ENCODE measurements at places on chromosomes 16 and 17.
A peak's percentile ranks its signal among the peaks of the same experiment; 100 is the strongest.

GRCh38 chr16:70701036-70701435 is 15.2 kb upstream of the MTSS2 start:
- no peak for DNase-seq

- no peak for DNase-seq
Measured at GRCh38 chr16:68737046-68737729, at the start of gene CDH1. TSS of gene CDH1 (plus strand) at chr16:68737292. CDS start at chr16:68737416, 124 bp downstream.

- no peak for DNase-seq
Measured at GRCh38 chr17:19533718-19534561, at the start of gene SLC47A1. TSS of gene SLC47A1 (plus strand) at chr17:19533854. CDS start at chr17:19533940, 86 bp downstream.

GRCh38 chr17:77531002-77531401 is 390.2 kb downstream of the SEC14L1 start:
- DNase-seq, result no peak

DNA sequence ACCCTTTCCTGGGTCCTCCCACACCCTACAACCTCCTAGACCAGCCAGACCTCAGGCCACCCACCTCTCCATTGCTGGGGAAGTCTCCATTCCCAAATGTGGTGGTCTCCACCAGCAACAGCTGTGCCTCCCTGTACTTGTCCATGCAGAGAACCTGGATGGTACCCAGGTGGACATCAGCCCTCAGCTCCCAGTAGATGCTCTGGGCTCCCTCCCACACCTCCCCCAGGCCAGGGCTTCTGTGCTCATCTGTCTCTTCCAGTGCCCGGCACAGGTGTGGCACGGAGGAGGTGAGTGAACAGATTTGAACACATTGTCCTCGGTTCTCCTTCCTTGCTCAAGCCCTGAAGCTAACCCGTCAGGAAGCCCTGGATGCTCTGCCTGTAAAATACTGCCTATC is 34.6 kb downstream of the LGALS9 start:
- DNase-seq, result no peak

DNA sequence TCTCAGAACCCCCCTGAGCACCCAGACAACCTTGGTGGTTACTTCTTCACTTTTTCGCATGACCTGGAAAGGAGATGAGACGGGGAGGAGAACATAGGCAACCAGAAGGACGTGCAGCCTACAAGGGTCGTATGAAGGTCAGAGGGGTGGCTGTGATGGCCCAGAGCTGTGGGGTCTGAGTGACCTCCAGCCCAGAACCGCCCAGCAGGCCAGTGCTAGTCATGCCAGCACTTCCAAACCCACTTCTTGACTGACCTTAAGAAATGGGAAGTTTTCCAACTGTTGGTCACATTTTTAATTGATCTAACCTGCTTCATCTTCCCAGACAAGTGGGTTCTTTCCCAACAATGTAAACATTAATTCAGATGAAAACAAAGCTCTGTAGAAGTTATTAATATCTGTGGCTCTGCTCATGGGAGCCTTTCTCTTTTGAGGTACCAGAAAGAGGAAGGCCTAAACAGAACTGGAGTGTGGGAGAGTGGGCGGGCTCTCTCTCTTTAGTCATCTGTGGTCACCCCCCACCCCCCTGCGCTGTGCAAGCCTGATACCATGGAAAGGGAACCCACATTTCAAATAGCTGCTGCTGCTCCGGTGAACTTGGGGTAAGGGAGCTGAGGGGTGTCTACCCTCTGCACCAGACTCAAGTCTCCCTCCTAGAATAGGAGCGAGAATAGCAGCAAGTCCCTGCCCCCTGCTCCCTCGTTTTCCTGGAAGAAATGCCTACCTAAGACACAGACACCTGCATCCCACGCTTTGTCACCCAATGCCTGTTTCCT is 101.6 kb downstream of the RAB11FIP4 start:
- peak; percentile 81 for DNase-seq

- no peak for DNase-seq
Measured at GRCh38 chr16:11108466-11108805, 147.6 kb downstream of the SOCS1 start.

- DNase-seq, result peak; percentile 87
Measured at GRCh38 chr17:34998205-34998604, 17.9 kb downstream of the LIG3 start.

DNA sequence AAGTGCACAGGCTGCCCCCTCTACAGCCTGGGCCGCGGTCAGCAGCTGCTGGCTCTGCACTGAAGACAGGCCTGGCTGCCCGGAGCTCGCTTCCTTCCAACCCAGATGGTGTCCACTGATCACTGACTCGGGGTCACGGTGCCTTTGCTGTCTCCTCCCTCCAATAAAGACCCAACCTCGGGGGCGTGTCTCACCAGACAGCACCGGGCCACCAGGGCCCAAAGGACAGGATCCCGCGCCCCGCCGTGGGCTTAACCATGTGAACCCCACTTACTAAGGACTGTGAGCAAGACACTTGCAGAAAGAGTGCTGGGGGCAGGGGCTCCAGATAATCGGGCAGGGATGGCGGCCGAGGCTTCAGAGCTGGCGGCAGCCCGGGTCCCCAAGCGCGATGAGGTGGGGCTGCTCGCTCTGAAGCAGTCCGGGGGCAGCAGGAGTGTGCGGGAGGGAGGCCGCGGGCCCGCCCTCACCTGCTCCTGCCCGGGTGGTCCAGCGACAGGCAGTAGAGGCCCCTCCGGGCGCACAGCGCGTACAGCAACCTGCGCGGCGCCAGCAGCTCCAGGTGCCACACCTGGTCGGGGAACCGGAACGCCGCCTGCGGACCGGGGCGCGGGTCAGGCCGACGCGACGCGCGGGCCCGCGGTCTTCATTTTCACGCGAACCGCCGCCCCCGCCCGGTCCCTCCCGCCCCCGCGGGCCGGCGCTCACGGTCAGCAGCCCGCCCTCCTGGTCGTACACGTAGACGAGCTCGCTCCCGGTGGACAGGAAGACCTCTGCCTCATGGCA is 502 bp downstream of the FAAP100 start:
- no peak for DNase-seq

- no peak for DNase-seq
Measured at GRCh38 chr16:85046472-85046916, 18.9 kb downstream of the KIAA0513 start.

- peak; percentile 87 for DNase-seq
Measured at GRCh38 chr16:9061358-9061813, 30.1 kb upstream of the HAPSTR1 start.

GRCh38 chr16:21994856-21995465 is 6.0 kb downstream of the PDZD9 start:
- DNase-seq, result peak; percentile 25

DNA sequence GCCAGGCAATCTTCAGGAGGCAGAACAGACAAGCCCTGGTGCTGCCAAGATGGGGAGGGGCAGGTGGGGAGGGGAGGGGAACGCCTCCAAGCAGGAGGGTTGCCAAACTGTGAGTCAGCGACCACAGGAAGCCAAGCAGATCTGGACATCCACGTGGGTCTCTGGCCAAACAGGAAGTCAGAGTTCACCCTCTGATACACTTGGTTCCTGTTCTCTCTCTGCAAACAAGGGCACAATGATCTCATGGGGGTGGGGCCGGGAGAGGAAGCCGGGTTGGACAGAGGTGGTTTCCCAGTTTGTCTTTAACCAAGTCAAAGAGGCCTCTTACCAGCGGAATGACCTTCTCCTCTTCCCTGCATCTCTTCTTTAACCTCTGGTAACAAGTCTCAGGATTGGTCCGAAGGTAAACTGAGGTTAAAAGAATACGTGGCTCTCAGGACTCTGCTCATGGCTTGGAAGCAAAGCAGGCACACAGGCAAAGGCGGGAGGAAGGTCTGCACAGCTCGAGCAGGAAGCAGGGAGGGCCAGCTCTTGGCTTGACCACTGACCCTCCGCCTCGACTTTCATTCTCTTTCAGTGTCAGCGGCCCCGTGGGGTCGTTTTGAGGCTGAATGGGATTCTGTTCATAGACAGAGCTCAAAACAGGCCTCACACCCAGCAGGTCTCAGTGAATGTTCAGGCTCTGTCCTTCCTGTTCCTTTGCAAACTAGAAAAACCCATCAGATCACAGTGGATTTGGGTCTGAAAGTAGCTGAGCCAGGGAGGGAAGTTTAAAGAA is 32.9 kb downstream of the TK2 start:
- DNase-seq, result peak; percentile 97

DNA sequence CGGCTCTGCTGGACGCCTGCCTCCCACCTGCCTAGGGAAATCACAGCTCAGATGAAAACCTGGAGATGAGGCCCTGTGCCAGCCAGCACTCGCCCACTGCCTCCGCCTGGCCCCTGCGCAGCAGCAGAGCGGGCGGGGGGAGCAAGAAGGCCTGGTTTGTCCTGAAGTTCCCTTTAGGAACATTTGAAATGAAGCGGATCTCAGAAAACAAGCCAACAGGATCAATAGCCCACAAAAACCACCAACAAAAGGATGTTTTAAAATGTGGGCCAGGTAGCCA is 48.0 kb downstream of the RBFOX3 start:
- no peak for DNase-seq

GRCh38 chr16:12202486-12202885 is 226.0 kb downstream of the SNX29 start:
- no peak for DNase-seq

DNA sequence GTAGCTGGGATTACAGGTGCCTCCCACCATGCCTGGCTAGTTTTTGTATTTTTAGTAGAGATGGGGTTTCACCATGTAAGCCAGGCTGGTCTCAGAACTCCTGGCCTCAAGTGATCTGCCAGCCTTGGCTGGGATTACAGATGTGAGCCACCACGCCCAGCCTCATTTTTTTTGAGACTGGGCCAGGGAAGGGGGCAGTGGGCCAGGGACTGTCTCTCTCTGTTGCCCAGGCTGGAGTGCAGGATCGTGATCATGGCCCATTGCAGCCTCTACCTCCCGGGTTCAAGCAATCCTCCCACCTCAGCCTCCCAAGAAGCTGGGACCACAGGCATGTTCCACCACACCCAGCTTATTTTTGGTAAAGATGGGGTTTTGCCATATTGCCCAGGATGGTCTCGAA is 16.0 kb downstream of the RSL1D1 start:
- no peak for DNase-seq

DNA sequence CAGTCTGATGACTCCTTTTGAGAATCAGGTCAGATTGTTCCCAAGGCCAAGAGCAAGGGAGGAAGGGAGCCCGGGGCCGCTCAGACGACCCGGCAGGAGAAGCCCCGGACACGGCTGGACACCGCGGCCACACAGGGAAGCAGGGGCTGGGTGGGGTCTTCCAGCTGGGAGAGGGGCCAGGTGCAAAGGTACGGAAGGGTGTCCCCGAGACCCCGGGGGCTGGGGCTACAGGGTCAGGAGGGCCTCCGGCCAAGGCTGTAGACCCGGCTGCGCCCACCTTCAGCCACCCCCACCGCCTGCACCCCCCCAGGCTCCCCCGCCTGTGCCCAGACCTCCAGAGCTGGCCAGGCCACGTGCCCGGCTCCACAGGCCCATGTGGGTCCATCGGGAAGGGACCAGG is 21.9 kb upstream of the C1QTNF8 start:
- no peak for DNase-seq

DNA sequence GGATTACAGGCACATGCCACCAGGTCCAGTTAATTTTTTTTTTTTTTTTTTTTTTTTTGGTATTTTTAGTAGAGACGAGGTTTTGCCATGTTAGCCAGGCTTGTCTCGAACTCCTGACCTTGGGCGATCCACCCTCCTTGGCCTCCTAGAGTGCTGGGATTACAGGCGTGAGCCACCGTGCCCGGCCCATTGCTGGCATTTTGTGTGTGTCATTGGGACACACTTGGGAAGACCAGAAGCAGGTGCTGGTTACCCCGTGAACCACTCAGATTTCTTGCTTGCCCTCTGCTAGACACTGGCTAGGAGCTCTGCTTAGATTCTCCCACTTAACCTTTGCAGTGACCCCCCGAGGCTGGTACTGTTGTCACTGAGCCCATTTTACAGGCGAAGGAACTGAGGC is 229.3 kb downstream of the IRF8 start:
- no peak for DNase-seq

- DNase-seq, result peak; percentile 39
Measured at GRCh38 chr16:75624921-75625334, 1.8 kb upstream of the ADAT1 start.

GRCh38 chr17:46949291-46950174 is 26.6 kb downstream of the GOSR2 start:
- DNase-seq, result no peak

GRCh38 chr16:12456355-12456754 is 347.3 kb downstream of the CPPED1 start:
- no peak for DNase-seq

- DNase-seq, result peak; percentile 78
Measured at GRCh38 chr17:45098869-45099616, 33.3 kb downstream of the PLCD3 start.

DNA sequence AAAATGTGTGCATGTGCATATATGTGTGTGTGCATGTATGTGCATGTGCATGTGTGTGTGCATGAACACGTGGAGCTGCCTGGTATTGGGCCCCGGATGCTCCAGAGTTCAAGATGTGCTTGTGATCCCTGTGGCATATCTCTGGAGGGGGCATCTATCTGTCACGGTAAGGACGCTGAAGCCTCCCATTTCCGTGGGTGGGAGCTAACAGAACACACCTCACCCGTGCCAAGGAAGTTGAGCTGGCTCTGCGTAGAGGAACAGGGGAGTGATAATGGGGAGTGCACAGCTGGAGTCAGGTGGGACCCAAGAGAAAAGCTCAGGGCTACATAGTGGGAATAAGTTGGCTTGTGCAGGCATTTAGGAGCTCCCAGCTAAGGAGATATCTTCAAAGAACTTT is 12.7 kb downstream of the ELMO3 start:
- no peak for DNase-seq

DNA sequence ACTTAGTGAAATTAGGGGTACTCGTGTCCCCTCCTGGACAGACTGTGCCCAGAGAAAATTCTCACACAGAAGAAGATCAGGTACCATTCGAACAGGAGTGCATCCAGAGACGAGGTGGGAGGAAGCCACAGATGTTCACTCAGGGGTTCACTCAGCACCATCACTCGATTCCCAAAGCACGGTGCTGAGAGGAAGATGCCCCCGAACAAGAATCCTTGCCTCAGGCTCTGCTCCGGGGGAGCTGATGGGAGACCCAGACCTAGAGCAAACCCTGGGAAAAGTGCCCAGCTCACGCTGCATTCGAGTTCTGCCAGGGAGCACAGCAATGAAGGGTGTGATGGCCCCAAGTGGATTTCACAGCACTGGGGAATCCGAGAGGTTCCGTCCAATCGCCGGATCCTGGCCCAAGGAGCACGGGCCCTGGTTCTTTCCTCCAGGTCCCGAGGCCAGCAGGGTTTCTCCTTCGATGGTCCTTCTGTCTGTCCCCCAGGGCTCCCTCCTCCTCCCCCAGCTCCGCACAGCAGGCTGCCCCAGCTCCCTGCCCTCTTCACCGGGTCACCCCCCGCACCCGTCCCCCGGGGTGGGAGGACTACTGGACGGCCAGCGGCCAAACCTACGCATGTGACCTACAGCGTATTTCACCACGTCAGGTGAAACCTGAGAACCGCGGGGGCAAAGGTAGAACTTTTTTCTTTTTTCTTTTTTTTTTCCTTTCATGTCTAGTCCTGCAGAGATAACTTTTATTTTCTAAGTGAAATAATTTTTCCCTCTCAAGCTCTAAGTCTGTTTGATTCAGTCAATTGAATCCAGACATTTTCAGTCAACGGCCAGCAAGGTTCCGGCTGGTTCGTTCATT is 10.2 kb upstream of the UBE2I start:
- DNase-seq, result no peak

DNA sequence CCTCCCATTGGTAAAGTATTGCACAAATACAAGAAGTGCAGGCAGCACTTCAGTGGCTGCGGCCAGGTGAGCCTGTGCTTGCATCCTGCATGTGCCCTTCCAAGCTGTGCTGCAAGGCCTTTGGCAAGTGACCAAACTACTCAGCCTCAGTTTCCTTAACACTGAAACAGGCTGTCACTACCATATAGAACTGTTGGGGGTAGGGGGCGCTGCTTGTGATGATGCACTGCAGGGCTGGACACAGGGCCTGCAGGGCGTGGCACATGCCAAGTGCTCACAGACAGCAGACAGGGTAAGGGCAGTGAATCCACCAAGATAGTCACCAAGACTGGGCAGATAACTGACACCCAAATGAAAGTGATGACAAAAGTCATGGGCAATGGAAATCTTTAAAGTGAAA is 65.6 kb upstream of the SREBF1 start:
- DNase-seq, result no peak
